Natural killer cell (primary cell): ENCODE measurements at places on chromosomes 13 and 19. TPM values are rescaled to one million over a fixed set of nuclear protein-coding genes. Genes with fewer than 3 reads are reported as not detected.

The HIF3A gene
- total RNA-seq = not detected

The SPACA4 gene
- not detected for total RNA-seq

The ERICH4 gene
- total RNA-seq = not detected

The PIK3R2 gene
- total RNA-seq = 26.4 TPM

The C1QTNF9 gene
- total RNA-seq = not detected

The CYP2S1 gene
- 1.6 TPM for total RNA-seq

The KLK4 gene
- total RNA-seq = not detected

The RHPN2 gene
- 0.35 TPM for total RNA-seq

The THSD1 gene
- 0.61 TPM for total RNA-seq

The CEACAM4 gene
- total RNA-seq = 0.52 TPM

The NKG7 gene
- total RNA-seq = 2,907 TPM

The KLK5 gene
- not detected for total RNA-seq

The ZNF625 gene
- total RNA-seq = 3.1 TPM

The KIR2DL3 gene
- total RNA-seq = 40.7 TPM

The CYSLTR2 gene
- total RNA-seq = 7.9 TPM

The ZNF227 gene
- 23.4 TPM for total RNA-seq

The NAPSA gene
- 0.94 TPM for total RNA-seq

The GDF15 gene
- total RNA-seq = not detected

The NCR1 gene
- total RNA-seq = 244 TPM

The SLC27A5 gene
- 7.0 TPM for total RNA-seq

The ZNF433 gene
- 3.9 TPM for total RNA-seq

The ZNF497 gene
- total RNA-seq = 0.60 TPM

The CYP4F8 gene
- not detected for total RNA-seq

The SHANK1 gene
- total RNA-seq = 0.75 TPM

The LYPD3 gene
- total RNA-seq = 2.4 TPM

The SOX1 gene
- not detected for total RNA-seq

The CILP2 gene
- total RNA-seq = 0.05 TPM

The ZNF880 gene
- total RNA-seq = 33.2 TPM
